ENCODE measurements at places on chromosomes 1 and 21. TPM values are rescaled to one million over a fixed set of nuclear protein-coding genes. Genes with fewer than 3 reads are reported as not detected.

DNA sequence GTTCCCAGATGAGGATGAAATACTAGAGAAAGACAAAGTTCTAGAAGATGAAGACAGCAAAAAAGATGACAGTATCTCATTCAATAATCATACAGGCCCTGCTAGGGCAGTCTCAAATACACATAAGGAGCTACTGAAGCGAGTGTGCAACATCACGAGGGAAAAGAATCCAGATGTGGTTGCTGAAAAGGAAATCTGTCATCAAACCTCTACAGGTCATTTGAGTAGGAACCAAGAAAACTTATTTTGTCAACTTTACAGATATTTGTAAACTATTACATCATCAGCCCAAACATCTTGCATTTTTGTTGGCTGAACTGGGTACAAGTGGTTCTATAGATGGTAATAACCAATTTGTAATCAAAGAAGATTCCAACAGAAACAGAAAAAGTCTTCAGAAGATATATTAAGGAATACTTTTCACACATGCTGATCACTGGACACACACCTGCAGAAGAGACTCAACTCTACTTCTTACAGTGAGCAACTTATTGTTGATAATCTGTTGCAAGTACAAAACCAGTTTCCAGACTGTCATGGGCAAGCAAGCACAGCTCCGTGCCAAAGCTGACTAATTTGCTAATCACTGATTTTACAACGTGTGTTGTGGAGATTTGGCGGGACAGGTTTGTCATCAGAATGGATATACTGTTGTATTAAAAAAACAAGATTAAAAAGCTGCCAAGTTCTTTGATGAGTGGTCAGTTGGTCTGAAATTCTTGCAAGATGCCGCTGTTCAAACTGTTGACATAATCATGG lies 42.1 kb downstream of the TRIM33 start:
- H3K27me3 ChIP-seq = no peaks in the 10 kb centered on the region
- H3K4me1 ChIP-seq = peaks cover 17% of the 10 kb centered on the region
- H3K27ac ChIP-seq = no peak overlapping the region
- no peaks in the 10 kb centered on the region for H3K36me3 ChIP-seq

- H3K36me3 ChIP-seq = no peaks in the 10 kb centered on the region
- no peak for DNase-seq
- H3K4me1 ChIP-seq = peaks cover 7% of the 10 kb centered on the region
- no peak overlapping the region for H3K27ac ChIP-seq
- peaks cover 43% of the 10 kb centered on the region for H3K27me3 ChIP-seq
Measured at GRCh38 chr1:208048904-208049303, 138.0 kb upstream of the CD34 start.

BMP8B gene
- 13.8 TPM for polyA plus RNA-seq

DNA sequence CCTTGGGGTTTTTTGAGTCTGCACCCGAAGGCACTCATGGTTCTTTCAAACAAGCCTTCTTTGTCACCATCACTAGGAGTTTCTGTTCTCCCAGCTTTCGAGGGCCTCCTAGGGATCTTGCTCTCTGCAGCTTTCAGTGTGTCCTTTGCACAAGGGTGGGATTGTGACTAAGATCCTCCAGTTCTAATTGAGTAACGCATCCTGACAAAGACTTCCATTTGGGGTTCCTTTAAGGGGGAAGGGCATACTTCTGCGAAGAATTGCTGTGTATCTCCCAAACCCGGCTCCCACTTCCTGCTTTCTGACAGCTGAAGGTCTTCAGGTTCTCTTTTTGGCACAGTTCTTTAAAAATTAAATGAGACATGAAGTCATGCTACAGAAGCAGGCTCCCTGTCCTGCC lies 139.4 kb downstream of the EDEM3 start:
- H3K27me3 ChIP-seq = no peaks in the 10 kb centered on the region
- no peak overlapping the region for H3K4me3 ChIP-seq
- DNase-seq = no peak
- H3K4me1 ChIP-seq = no peaks in the 10 kb centered on the region
- H3K36me3 ChIP-seq = no peaks in the 10 kb centered on the region

SMPDL3B gene
- 17.3 TPM for polyA plus RNA-seq

DNA sequence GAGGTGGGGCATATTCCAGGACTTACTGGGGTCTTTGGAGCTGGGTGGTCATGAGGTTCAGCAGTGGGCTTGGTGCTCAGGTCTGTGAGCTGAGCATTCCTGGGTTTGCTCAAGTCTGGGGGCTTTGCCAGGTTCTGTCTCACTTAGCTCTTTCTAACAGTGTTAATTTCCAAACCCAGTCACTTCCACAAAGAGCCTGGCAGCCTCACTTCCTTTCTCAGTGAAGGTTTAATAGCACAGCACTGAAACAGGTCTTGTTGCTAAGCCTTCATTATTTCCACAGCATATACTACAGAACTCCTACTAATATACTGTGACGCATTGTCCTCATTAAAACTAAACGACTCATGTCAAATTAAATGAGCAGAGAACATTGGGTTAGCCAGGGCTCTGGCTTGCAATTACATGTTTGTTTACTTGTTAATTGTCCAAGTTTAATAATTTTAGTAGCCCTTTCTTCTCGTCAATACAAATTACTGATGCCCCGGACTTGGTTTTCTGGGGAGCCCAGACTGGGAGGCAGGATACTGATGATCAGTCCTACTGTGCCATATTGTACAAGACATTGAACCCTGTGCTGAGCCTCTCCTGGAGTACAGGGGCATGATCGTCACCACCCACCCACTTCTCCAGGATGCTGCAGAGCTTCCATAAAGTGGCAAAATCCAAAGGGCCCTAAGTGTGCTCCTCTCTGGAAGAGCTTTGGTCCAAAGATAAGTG lies 170.7 kb downstream of the IER5 start:
- H3K4me3 ChIP-seq = no peak overlapping the region
- H3K27me3 ChIP-seq = no peaks in the 10 kb centered on the region
- no peak for DNase-seq
- H3K4me1 ChIP-seq = no peaks in the 10 kb centered on the region

DNA sequence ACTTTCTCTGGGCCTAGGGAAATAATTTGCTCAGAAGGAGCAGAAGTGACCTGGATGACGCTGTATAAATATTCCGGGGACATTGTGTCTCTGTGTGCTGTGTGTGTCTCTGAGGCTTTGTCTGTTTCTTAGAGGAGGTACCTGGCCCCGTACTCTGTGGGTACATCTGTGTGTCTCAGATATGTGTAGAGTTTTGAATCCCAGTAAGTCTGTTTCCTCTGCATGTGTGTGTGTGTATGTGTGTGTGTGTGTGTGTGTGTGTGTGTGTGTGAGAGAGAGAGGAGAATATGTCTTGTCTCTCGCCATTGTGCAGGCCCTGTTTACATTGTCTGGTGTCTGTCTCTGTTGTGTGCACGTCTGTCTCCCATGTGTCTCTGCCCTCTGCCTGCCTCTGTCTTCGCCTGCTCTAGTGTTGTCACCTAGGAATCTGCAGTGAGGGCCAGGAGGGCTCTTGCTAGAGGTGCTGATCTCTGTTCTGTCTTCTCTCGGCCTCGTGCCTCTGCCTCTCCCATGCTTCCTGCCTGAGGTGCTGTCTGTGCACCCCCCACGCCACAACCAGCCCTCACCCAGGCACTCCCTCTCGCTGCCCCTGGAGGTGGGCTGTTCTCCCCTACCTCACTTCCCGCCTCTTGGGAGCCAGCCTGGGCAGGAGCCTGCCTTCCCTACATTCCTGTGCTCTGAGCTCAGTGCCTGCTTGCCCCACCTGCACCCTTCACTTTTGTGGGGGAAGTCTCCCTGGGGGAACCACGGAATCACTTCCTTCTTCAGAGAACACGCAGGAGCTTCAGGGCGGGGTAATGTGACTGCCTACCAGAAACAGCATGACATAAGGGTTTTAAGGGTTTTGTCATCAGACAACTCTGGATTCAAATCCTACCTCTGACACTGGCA lies 5.9 kb downstream of the MAP7D1 start:
- H3K27ac ChIP-seq = peak overlapping the region; percentile 93
- no peaks in the 10 kb centered on the region for H3K4me1 ChIP-seq
- H3K27me3 ChIP-seq = no peaks in the 10 kb centered on the region
- H3K36me3 ChIP-seq = no peaks in the 10 kb centered on the region
- DNase-seq = peak; percentile 50

SHISA4 gene
- 7.9 TPM for polyA plus RNA-seq

Measured in small intestine (tissue), 16 donors.